Hepatocyte (in vitro differentiated cells): ENCODE measurements at places on chromosomes 12 and 14.

GRCh38 chr14:95290871-95291431 lies 28.8 kb downstream of the CLMN start:
- DNase-seq: peak; percentile 42

DNA sequence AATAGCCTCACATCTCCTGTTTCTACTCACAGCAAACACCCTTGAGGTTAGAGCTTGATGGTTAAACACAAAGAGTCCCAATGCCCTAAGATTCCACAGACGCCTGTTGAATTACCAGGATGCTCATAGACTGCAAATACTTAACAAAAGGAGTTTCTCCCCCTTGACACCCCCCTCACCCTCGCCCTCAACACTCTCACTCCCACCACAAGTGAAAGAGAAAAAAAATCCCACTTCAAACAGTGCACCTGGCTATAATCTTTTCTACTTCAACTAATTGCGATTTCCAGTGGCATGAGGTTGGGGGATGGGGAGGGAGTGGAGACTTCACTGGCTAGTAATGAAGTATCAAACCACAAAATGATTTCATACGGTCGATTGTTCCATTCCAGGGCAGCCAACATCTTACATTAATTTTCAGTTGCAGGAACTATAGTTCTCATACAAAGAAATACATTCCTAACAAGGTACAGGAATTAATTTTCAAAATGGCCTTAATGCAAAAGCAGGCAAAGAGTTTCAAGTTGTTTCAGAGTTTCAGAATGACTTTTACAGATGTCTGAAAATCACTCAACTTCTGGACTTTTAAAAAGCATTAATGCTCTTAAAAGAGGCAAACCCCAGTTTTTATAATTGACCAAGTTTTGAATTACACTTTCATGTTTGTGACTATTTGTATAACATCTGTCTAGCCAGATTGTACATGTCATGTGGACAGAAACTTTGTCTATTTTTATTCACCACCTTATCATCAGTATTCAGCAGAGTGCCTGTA lies 390.7 kb downstream of the C12orf75 start:
- DNase-seq: no peak

DNA sequence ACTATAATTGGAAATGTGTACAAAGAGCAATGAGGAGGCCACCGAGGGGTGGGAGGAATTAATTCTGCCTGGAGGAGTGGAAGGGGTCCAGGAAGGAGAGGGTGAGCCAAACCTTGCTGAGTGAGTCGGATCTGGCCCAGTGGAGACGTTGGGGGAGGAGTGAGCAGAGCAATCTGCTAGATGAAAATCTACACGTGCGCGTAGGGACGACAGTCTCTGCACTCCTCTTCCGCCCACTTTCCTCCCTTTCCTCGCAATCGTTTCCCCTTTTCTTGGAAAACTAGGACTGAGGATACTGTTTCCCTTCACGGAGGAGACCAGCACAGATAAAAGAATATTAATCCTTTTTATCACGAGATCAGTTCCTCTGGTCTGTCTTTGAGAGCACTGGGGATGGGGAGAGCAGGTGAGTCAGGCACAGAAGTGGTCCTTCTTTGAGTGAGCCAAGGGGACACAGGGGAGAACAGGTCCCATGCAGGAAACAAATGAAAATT lies 2.9 kb upstream of the NAB2 start:
- peak; percentile 76 for DNase-seq

DNA sequence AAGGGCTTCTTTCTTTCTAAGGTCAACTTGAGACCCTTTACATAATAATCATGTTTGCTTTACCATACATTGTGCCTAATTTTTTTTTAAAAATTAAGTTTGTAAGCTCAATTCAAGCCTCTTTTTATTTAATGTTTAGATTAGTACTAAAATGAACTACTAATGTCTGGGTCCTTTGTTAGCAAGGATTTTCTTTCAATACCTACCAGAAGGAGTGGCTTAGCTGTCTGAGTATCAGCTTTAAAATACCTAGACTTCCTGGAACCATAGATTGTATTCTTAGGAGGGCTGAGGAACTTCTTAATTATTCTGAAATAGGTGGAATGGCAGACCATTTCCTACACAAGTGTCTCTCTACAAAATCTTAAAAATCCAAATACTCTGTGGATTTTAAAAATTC lies 122.1 kb downstream of the HMGA2 start:
- DNase-seq: no peak

DNA sequence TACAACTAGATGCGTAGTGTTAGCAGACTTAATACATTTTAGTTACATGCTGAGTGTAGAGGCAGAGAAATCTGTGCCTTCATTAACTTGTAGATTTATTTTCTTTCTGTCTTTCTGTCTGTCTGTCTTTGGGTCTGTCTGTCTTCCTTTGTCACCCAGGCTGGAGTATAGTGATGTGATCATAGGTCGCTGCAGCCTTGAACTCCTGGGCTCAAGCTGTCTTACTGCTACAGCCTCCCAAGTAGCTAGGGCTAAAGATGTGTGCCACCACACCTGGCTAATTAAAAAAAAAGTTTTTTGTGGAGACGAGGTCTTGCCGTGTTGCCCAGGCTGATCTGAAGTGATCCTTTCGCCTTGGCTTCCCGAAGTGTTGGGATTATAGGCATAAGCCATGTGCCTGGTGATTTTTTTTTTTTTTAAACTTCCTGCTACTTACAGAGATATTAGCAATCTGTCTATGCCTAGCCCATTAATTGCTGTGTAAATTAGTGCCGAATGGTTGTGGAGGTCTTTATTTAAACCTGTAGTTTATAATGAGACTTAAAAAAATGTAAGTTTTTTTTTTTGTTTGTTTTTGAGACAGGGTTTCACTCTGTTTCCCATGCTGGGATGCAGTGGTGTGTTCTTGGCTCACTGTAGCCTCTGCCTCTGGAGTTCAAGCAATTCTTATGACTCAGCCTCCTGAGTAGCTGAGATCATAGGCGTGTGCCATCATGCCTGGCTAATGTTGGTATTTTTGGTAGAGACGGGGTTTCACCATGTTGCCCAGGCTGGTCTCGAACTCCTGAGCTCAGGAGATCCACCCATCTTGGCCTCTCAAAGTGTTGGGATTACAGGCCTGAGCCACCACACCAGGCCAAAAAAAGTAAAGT lies 22.8 kb downstream of the ERC1 start:
- DNase-seq: peak; percentile 13

DNA sequence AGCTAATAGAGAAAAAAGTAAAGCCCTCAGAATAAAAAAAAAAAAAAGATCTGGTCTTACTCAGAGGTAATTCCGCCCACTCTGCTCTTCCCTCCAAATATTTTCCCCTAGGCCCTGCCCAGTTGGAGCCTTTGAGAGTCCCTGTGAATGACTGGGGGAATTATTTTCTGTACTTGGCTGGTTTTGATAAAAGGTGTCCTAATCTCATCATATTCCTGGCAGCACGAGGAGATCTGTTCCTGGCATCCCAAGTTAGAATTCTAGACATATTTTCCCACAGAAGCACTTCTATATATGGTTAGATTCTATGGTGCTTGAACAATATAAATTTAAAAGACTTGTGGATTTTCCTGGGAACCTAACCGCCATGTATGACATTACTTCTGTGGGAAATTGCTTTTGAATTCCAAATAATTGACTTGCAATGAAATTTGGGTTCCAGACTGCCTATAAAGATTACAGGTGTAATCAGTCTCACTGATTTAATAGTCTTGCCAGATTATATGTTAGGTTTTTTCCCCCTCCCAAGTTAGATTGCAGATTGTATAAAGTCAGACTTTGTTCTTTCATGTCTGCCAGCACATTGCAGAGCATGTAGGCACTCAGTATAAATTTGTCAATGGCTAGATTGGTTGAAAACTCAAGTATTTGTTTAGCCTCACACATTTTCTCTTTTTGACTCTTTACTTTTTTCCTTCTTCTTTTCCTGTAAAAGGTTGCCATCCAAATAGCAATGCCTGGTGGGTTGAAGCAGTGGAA lies 12.3 kb downstream of the GPX2 start:
- DNase-seq: no peak

DNA sequence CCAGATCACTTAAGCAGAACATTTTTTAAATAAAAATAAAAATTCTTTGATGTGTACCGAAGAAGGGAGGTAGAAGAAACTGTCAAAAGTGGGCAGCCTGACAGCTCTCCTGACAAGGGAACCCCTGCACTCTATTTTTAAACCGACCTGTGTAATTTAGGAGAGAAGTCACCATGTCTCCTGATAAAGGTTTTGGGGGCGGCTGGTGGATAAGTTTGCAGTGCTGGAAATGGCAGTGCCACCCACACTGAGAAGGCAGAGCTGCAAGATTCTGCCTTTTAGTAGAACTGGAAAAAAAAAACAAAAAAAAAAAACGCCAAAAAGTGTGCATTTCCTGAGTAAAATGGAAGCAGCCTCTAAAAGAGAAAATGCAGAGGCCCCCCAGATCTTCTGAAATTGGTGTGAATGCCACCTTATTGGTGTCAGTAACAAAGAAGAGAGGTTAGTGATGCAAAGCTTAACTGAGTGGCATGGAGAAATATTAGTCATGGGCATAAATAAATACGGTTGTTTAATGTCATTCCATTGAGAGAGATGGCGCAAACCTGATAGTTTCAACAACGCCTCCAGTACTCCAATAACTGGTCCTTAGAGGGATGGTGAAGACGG lies 24.7 kb downstream of the DUSP6 start:
- DNase-seq: no peak

DNA sequence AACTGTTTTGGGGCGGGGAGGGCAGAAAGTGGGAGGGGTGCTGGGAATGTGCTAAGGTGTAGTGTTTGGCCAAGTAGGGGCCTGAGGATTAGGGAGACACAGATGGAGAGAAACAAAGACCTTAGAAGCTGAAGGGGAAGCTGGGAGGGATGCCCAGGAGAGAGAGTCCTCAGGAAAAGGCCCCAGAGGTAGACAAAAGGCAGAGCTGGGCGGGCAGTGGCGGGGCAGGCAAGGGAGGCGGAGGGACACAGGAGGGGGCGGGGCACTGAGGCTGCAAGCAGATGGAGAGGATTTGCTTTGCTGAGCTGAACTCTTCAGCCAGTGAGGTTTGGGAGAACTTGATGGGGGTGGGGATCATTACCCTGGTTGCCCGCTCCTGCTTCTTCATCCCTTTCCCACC lies 2.8 kb downstream of the PTMS start:
- DNase-seq: peak; percentile 72

DNA sequence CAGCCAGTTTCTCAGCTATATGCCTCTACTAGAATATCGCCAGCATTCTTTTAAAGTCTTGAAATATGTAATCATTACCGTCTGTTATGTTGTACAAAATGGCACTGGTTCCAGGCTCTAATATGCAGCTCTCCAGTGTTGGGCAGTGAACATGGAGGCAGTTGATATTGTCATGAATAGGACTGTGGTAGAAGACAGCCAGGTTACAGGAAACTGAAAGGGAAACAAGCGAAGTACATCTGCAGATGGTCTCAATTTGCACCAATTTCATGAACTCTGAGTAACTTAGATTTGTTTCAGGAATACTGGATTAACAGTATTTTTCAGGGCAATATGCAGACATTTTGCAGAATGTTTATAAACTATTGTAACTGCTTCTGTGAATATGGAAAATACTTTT lies 13.4 kb upstream of the KLHL42 start:
- no peak for DNase-seq

GRCh38 chr14:22808388-22809209 lies 6.6 kb downstream of the SLC7A7 start:
- no peak for DNase-seq

DNA sequence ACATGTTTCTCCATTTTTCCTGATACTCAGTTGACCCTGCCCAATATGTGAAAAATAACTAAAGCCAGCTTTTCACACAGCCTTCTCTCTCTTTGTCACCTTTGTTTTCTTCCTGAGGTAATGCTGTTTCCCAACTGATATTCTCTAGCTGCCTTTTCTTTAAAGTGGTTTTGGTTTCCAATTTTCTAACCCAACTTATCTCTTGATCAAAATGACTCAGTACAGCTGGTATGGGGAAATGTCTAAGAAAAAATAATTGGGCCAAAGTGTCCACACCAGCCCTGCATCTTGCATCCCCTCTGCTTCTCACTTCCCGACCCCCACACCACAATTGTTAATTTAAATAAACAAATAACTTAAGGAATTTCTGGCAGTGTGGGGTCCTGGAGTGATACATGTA lies 193.8 kb downstream of the SYT1 start:
- DNase-seq: no peak

DNA sequence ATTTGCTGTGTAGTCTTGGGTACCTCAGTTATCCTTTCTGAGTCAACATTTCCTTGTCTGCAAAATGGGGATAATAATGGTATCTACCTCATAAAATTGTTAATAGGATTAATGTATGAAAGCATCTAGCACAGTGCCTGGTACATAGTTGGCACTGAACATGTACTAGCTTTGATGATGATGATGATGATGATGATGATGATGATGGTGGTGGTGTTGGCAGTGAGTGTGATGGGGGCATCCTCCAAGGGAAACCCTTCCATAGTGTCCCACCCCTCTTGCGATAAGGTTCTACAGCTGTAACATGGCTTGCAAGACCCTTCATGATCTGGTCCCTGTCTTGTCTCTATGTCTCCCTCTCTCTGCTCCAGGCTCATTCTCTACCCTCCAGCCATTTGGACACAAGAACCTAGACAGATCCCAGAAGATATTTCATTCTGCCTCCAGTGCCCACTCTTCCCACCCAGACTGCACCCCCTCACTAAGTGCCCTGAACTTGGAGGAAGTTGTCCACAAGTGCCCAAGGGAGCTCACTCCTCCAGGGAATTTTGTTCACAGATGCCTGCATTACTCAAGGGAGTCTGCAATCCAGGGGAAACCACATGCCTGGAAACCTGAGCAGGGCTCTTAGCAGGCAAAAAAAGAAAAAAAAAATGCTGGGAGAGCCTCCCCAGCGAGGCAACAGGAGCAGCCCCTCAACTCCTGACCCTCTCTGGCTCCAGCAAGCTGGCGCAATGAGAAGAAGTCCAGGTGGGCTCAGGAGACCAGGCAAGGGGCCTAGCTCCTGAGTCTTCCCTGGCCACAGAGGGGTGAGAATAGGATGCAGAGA lies 10.1 kb upstream of the BDKRB1 start:
- DNase-seq: no peak

DNA sequence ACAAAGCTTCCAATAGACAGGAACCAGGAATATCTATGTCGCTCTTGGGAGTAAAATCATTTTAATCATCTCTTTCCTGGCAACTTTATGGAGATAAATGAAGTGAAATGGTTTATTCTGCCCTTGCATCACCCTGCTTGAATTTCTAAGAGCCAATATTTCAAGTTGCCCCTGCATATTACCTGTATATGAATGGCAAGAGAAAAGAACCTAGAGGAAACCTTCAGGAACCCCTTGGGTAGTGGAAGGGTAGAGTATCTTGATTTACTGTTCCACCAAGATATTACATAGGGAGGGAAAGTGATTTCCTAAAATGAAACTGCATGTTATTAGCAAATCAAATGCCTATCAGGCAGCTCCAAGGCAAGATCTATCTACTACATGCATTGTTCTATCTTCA lies 308.4 kb upstream of the NAV3 start:
- no peak for DNase-seq

GRCh38 chr14:53187921-53188463 lies 34.9 kb upstream of the DDHD1 start:
- DNase-seq: no peak

GRCh38 chr12:94755598-94755997 lies 105.2 kb upstream of the TMCC3 start:
- no peak for DNase-seq

GRCh38 chr12:89230376-89231315 lies 121.7 kb downstream of the DUSP6 start:
- DNase-seq: no peak

GRCh38 chr12:52682381-52682660 lies 2.1 kb upstream of the KRT1 start:
- no peak for DNase-seq

- DNase-seq: no peak
These were observed 33.0 kb downstream of the CDKL1 start for GRCh38 chr14:50363714-50364111.

- no peak for DNase-seq
These were observed 252.4 kb upstream of the CPNE8 start for GRCh38 chr12:39157696-39158342.

GRCh38 chr12:27622436-27623195 lies 73.6 kb upstream of the REP15 start:
- no peak for DNase-seq
